Occipital lobe (tissue), 3 donors: ENCODE measurements at places on chromosomes 7 and 10.
A peak's percentile ranks its signal among the peaks of the same experiment; 100 is the strongest.

GRCh38 chr7:144787127-144787526 lies 48.7 kb downstream of the TPK1 start:
- DNase-seq = no peak

DNA sequence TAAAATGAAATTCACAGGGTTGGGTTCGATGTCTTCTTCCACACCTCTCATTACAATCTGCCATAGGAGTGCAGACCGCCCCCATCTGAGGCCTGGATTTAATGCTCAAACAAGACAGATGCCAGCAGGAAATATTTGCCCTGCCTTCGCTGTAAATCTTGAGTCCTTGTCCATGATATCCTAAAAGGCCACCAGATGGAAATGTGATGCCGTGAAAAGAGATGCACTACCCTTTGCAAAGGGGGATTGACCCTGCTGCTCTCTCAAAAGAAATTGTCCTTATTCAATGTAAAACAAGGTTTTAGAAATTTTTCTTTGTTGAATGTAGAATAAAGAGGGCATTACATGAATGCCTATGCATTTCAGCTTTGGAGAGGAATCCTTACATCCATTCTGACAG lies 37.5 kb downstream of the AGAP4 start:
- no peak for DNase-seq

GRCh38 chr10:103397191-103397825 lies 882 bp downstream of the PDCD11 start:
- no peak for DNase-seq

DNA sequence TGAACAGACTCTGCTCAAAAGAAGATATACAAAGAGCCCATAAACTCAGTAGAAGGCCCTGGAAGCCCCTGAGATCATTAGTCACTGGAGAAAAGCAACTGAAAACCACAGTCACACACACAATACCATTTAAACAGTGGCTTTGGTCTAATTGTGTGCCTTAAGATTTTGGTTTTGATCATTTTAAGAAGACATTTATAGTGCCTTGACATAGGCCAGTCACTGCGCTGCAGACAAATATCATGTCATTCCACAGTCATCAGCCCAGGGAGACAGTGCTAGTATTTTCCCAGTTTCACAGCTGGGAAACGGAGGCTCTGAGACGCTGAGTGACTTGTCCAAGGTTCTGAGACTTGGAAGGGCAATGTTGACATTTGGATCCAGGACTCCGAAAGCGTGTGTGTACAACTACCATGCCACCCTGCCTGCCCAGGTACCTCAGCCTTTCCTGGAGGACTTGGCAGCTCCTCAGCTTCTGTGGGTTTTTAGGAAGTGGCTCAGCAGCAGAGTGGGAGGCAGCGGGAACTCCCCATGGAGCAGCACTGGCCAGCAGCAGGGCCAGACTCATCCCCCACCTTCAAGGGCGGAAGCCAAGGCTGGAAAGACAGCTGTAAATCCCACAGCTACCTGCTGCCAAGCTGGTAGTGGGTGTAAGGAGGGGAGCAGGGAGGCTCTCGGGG lies 173.9 kb downstream of the WDR11 start:
- no peak for DNase-seq

- no peak for DNase-seq
Measured at GRCh38 chr7:81491573-81491972, 278.3 kb downstream of the HGF start.

GRCh38 chr10:6840201-6840691 lies 260.2 kb upstream of the PRKCQ start:
- no peak for DNase-seq

DNA sequence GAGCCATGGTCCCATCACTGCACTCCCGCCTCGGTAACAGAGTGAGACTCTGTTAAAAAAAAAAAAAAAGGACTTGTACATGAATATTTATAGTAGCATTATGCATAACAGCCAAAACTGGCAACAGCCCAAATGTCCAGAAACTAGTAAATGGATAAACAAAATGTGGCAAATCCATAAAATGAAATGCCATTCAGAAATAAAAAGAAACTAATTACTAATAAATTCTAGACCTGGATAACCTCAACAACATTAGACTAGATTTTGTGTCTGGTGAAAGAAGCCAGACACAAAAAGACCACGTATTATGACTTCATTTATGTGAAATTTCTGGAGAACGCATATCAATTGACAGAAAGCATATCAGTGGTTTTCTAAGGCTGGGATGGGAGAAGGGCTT lies 74.5 kb downstream of the HPSE2 start:
- no peak for DNase-seq

GRCh38 chr7:11951909-11952308 lies 119.9 kb upstream of the THSD7A start:
- no peak for DNase-seq

DNA sequence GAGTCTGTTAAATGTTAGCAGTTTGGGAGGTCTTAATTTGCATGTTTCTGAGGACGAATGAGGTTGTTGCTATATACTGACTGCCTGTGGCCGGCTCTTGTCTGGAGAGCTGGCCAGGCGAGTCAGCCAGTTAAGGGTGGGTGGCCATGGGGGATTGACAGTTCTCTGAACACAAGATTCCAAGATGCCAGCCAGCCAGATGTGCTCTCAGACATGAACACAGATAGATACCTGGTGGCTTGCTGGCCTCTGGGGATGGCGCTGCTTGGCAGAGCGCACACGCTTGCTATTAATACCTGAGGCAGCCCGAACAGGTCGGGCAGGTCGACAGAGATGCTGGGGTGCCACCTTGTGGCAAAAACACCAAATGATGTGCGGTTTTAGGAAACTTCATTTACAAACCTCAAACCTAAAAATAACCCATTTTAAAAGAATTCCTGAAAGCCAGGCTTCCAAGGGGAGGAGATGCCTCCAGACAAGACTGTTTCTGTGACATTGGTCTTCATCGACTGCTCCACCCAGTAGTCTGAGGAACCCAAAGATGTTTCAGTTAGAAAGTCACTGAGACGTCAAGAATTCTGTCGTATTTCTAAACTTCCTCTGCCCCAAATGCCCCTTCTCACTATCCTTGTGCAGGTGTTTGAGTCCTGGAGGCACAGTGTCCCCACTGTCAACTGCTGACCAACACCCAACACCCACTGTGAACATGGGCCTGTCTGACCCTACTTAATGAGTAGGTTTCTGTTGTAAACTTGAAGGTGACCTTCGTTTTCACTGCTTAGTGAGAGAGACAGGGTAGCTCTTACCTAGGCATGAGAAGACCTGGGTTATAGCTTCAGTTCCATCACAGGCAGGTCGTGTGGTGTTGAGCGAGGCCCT lies 123.4 kb downstream of the NT5C2 start:
- DNase-seq = peak; percentile 48

DNA sequence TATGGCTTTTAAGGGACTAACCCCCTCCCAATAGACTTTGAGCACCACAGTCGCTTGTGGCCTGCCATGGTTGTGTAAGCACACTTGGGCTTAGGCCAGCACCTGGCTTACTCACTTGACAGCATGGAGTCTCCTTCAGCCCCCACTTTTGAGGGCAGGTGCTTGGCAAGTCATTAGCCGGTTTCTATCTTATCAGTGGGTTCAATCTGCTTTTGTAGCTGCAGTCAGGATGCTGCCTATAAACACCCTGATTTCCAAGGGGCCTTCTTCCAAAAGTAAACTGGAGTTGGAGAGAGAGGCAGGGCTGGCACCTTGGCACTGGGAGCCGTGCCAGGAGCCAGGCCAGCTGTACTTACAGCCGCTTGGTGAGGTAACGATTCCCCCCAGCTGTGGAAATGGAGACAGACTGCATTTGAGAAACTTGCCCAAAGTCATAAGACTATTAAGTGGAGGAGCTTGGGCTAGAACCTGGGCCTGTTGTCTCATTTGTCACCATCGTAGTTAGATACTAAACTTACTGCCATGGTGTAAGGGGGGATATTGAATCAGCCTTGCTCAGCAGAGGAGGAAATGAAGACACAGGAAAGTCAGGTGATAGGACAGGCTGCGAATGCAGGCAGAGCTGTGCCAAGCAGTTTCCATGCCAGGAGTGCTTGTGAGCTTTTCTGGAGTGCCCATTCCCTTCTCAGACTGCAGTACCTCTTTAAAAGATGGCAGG lies 92.2 kb upstream of the EFCAB10 start:
- no peak for DNase-seq

- no peak for DNase-seq
Measured at GRCh38 chr10:84123362-84123761, 15.9 kb upstream of the GHITM start.

- no peak for DNase-seq
Measured at GRCh38 chr7:73530800-73531199, 8.7 kb upstream of the BAZ1B start.

GRCh38 chr10:17910125-17910789 lies 41.5 kb upstream of the SLC39A12 start:
- no peak for DNase-seq

DNA sequence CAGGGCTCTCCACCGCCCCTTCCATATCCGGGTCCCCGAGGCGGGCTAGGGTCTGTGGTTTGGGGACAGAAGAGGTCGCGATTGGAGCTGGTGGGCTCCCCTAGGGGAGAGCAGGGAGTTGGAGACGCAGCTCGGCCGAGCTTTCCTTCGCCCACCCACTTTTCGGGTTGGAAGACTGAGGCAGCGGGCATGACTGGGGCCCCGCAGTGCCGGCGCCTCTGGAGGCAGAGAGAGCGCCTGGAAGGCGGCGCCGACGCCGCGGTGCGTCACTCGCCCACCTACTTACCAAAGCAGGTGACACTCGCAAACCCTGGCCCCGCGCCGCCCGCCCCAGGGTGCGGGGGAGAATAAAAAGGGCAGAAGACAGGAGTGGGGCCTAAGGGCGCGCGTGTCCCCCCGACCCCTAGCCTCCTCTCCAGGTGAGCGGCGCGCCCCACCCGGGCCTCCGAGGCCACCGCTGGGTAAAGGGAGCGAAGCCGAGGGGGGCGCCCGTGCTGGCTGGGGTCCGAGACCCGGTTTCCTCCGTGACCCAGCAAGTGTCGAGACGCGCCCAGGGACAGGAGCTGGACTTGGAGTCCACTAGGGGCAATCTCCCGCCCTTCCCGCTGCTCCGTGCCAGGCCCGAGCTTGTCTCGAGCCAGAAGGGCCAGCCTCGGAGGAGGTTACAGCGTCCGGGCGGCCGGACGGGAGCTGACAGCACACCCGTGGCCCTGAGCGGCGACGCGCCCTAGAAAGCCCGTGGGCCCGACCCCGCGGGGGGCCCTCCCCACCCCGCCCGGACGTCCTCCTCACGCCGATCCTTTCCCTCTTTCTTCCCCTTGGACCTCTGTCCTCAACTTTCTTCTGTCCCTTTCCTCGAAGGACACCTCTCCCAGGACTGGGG lies 34.4 kb upstream of the GRID1 start:
- DNase-seq = peak; percentile 58

DNA sequence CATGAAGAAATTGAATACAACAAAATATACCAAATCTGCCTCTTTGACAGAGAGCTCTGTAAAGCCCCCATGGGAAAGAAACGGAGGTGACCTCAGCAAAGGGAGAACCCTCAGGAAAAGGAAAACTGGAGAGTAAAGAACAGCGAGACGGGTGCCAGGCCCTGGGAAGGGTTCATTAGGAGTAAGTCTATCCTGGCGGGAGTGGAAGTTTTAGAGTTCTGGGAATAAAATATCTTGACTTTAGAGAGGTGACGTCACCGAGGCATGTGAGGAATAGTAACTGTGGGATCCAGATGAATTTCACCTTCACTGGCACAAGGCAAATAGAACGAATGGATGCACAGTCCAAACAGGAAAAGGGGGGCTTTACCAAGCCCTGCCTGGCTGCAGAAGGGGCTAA lies 362.8 kb upstream of the IGFBP3 start:
- DNase-seq = no peak

- no peak for DNase-seq
Measured at GRCh38 chr10:61024856-61025201, 80.8 kb upstream of the RHOBTB1 start.

DNA sequence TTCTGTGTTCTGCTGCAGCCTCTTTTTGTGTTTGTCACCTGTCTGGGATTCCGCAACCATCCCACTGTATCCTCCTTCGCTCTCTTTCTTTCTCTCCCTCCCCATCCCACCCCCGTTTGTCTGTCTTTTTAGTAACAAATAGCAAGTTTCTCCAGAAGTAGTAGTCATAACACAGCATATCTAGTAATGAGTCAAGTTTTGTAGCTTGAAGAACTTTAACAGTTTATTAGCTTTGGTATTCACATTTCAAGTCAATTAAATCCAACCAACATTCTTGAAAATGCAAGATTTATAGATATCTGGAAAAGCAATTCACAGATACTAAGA lies 154.1 kb upstream of the MTPN start:
- no peak for DNase-seq

DNA sequence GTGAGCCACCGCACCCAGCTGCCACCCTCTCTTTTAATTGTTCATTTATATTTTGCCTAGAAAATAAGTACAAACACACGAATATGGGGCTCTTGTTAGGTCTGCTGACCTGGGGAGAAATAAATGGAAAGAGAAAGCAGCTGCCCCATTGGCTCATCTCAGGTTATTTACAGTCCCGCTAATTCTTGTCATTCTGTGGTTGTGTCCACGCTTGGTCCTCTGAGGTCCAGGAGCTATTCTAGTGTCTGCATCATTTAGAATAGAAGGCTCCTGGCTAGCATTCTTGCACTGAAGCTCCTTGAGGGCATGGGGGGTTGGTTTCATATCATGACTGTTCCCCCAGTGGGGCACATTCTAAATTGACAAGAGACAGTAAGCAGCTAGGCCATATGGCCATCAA lies 128.5 kb downstream of the TACC2 start:
- no peak for DNase-seq

- no peak for DNase-seq
Measured at GRCh38 chr10:58586282-58587245, 73.9 kb downstream of the BICC1 start.

DNA sequence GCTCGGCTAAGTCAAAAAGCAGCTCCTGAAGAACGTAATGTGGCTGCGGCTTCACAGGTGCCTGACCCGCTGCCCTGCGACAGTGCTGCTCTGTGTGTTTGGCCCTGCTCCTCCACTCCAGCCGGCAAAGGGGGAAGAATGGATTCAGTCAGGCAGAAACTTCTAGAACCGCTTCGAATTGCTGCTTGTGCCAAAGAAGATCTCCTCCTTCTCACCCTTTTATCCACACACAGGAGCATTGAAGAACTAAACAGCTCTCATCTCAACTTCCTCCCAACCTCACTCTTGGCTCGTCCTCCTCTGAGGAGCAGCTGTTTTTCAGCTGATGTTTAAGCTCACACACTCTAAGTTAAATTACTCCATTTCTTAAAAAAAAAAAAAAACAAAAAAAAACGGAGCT lies 651.4 kb downstream of the INHBA start:
- no peak for DNase-seq

- no peak for DNase-seq
Measured at GRCh38 chr7:140475747-140476333, 3.5 kb downstream of the MKRN1 start.

GRCh38 chr10:31679936-31680335 lies 248.7 kb downstream of the ARHGAP12 start:
- DNase-seq = no peak
